Activated naive CD4-positive, alpha-beta T cell treated with anti-CD3 and anti-CD28 coated beads, Interleukin-2, amount 10 ng/mL, durations not matched to agents 5 hours and 36 hours (primary cell): ENCODE measurements at places on chromosomes 3 and 15. TPM values are rescaled to one million over a fixed set of nuclear protein-coding genes. Genes with fewer than 3 reads are reported as not detected.

Gene NPAP1
- not detected for total RNA-seq

Gene EXD1
- total RNA-seq, result not detected

Gene GRAMD2A
- not detected for total RNA-seq

Gene PLCD1
- total RNA-seq, result 27.3 TPM

Gene TXNRD3
- total RNA-seq, result 1.0 TPM
